ENCODE measurements at places on chromosomes 5 and 9.

DNA sequence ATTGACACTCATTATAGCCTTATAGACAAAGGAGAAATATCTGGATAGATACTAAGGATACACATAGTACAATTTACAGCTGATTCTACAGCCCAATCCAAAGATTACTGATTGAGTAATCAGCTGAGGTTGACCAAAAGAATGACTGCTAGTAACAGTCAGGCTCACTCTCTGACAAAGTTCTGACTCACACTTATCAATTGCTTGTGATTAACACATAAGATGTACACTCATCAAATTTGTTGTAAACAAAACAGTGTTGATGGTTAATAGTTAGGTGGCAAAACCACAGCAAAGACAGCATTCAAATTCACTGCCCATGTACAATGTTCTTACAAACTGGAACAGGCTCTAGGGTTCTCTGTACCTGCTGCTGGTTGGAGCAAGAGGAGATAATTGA lies 422.7 kb downstream of the TLE1 start:
- no peak for DNase-seq

DNA sequence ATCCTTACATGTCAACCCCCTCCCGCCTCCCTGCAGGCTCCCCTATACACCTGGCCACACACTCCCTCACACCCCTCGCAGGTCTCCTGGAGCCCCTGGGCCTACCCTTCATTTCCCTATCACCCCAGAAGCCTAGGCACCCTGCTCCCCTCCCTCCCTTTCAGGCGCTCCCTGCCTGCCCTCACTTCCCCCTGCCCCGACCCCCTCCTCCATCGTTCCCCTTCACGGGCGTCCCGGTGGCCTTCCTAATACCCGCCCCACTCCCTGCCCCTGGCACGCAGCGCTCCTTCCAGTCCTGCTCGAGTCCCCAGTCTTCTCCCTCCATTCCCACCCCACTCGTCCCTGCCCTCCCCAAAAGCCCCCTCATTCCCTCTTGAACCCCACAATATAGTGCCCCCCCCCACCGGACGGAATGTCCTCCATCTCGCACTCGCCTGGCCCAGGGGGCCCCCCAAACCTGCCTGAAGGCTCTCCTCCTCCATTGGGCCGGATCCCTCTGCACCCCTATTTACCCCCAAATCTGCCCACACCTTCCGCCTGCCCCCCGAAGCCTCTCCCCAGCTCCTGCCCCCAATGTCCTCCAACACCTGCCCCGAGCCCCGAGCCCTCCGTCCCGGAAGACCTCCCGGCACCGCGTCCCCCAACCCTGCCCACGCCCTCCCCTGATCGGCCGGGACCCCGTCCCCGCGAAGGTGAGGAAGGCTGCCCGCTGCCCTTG lies 746 bp downstream of the STRBP start:
- DNase-seq = peak; percentile 30

DNA sequence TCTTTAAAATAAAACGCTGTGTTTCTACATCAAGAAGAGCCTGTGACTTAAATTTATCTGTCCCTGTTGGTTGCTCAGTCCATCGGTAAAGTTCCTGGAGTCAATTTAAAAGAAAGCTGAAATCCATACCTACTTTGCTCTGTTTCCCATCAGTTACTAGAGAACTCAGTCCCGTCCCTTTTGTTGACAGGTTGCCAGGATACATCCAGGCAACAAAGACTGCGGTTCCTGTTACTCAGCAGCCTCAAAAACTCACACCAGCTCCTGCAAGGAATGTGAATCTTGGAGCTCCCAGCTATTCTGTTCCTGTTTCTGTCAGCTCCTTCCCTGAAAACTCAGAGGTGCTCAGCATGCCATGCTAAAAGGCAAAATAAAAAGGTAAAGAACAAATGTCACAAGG lies at the start of gene ZNF474:
Gene ZNF474, plus strand, starts transcription at position 241 of the 400 bp plus-strand sequence. CDS start 22,445 bp downstream, outside the sequence.
- no peak for DNase-seq

DNA sequence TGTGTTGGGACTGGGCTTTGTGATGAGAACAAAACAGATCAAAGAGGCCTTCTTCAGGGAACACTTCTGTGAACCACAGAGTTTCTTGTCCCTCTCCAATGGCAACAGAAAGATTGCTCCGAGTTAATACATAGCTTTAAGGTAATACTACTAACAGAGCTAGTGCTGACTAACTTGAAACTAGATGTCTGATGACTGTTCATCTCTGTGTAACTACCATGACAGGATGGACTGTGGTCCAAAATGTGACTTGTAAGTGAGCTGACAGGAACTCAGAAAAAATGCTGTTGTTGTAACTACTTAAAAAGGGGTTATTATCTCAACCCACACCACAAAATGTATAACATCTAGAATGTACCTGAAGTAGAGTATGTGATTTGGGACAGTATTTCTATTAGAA lies 630.2 kb upstream of the DMAC1 start:
- DNase-seq = no peak

- DNase-seq = no peak
Measured at GRCh38 chr5:29853711-29854220, 1339.7 kb upstream of the CDH6 start.

GRCh38 chr5:9245071-9245470 lies 300.8 kb downstream of the SEMA5A start:
- DNase-seq = no peak

- DNase-seq = no peak
Measured at GRCh38 chr9:98251551-98251950, 3.9 kb downstream of the TBC1D2 start.

- no peak for DNase-seq
Measured at GRCh38 chr5:32453916-32454315, 9.4 kb upstream of the ZFR start.

GRCh38 chr9:5425006-5425628 lies 12.6 kb downstream of the PLGRKT start:
- DNase-seq = no peak

DNA sequence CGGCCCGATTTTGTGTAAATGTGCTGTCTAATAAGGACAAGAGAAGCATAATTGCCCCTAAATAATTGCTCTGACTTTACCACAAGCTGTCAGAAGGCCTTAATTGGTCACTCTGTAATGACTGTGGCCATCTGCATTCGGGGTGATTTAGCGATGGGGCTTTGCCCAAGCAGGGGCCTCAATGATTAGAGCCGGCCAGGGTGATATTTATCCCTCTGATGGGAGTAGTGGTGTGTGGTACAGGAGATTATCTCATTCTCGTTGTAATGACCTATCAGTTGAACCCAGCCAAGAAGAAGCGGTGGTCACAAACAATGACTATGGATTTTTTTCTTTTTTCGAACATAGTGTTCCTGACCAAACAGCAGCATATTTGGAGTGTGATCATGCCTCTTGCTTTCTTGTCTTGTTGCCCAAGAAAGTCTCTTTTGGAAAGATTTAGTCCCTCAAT lies 72.0 kb upstream of the SAP30L start:
- no peak for DNase-seq

GRCh38 chr9:135088348-135088978 lies 995 bp downstream of the OLFM1 start:
- DNase-seq = no peak

DNA sequence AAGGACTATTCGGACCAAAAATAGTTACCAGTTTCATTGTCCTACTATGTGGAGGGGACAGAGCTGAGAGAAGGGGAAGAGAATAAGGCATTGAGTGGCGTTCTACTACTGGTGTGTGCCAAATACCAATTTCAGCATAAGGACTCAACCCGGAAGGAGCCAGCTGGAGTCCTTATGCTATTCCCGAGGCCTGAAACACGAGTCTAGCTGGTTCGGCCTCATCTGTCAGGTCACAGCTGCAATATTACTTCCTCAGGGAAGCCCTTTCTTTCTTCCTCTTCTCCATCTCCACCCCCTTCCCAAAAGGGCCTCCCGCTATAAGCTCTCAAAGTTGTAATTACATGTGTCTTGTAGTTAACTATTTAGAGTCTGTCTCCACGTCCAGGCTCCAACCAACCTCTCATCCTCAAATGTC lies 20.5 kb upstream of the FER start:
- no peak for DNase-seq

GRCh38 chr5:139513852-139514485 lies 31.4 kb upstream of the STING1 start:
- DNase-seq = no peak

Measured in stimulated activated CD8-positive, alpha-beta memory T cell treated with anti-CD3 and anti-CD28 coated beads, Interleukin-4, amount 100 ng/mL, for 48 hours (primary cell).